ENCODE measurements at places on chromosomes 6 and 20.

- DNase-seq, result no peak
Observed at GRCh38 chr20:32871627-32872160, 13.0 kb downstream of the EFCAB8 start.

DNA sequence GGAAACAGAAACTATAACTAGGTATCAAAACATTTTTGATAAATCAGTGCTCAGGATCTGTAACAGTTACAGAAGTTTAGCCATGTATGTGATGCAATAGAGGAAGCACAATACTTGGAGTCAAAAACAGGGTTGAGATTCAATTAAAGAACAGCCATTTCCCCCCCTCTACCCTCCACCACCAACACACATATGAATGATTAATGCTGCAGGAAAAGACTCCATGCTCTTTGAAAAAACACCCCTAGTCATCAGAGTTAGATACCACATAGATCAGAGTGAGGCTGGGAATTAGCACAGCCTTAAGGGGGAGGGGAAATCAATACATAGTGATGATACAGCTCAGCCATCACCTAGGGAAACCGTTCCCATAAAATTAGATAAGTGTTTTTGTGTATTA lies 108.9 kb upstream of the EMILIN3 start:
- no peak for DNase-seq

DNA sequence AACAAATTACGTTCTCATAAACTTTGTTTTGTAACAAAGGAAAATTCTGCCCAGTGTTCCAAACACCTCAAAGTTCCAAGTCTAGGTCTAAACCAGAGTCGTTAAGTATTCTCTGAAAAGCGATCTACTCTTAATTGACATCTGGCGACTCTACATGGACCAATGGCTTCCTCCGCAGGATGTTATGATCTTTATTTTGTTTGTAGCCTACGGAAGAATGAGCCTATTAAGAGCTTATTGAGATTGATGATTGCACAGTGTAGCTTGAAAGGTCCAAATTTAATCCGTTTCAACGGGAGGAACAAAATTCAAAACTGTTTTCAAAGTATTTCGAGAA lies 61.1 kb downstream of the FAM217A start:
- peak; percentile 59 for DNase-seq

DNA sequence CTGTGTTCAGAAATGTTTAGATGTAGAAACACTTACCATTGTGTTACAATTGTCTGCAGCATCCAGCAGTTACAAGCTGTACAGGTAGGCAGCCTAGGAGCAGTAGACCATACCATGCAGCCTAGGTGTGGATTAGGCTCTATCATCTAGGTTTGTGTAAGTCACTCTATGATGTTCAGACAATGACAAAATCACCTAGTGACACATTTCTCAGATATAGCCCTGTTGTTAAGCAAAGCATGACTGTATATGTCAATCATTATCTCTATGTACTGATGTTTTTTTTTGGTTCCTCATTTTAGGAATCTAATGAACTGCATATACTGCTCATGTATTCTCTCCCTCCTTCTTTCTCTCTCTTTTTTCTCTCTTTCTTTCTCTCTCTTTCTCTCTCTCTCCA lies 22.2 kb downstream of the CST8 start:
- no peak for DNase-seq

- no peak for DNase-seq
Observed at GRCh38 chr20:2396241-2396814, 15.6 kb downstream of the TGM6 start.

DNA sequence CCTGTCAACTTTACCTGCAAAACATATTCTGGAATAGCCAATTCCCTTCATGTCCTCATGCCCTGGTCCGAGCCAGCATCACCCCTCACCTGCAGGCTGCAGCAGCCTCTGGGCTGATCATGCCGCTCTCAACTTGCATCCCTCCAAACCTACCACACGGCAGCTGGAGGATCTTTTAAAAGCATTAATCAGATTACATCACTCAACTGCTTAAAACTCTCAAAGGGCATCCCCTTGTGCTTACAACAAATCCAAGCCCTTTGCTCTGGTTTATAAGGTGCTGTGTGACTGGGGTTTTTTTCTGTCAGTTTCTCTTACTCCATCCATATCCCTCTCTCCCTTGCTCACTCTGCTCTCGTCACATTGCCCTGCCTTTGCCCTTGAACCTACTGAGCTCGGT lies 24.0 kb downstream of the CD40 start:
- no peak for DNase-seq

DNA sequence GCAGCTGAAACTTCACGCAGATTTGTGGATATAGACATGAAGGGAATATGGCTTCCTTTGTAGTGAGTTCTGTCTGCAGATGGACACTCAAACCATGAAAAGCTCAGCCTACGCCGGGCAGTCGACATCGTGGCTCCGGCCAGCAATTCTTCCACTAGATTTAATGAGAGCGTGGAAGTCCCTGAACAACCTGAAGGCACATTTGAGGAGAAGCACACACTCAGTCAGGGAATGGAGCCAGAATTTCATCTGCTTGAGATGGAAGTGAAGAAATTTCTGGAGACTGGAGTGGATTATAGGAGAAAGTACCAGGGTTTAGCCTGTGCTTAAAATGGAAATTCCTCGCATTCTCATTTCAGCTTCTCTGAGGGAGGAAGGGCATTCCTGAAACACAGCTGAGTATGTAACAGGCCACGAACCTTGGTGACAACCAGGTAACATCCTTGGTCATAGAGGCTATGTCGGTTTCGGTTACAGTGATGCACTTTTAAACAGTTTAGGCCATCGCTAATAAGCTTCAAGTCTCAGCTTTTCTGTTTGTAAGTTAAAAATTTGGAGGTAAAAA lies 80.5 kb upstream of the AGPAT4 start:
- no peak for DNase-seq

- DNase-seq, result no peak
Observed at GRCh38 chr6:132498638-132499037, 14.3 kb downstream of the STX7 start.

DNA sequence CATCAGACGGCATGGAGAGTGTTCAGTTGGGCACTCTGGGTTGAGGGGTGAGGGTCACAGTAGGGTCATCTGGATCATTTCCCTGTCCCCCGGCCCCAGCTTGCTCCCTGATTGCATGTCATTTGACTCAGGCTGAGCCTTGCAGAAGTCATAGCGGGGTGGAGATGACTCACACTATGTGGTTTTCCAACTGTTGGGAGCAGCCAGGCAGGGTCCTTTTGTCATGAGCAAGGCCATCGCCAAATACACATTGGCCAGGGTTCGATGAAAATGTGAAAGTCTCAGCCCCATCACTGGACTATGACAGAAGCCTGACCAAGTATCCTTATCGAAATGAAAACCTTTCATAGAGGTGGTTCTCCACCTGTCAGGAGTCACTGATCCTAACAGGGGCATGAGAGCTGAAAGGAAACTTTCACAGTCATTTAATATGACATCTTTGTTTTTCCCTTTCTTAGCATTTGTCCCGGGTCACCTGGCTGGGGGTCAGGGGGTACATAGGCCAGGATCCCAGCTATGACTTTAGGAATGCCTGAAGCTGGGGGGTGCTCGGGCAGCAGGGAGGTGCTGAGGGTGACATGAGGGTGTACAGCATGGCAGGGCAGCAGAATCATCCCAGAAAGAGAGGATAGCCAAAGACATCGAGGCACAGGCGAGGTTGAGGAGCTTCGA lies 70.2 kb upstream of the CD93 start:
- DNase-seq, result no peak

GRCh38 chr6:5904532-5904931 lies 102.2 kb downstream of the NRN1 start:
- no peak for DNase-seq

- DNase-seq, result no peak
Observed at GRCh38 chr6:109834595-109835437, 143.3 kb upstream of the GPR6 start.

GRCh38 chr6:148998704-148999103 lies 251.9 kb downstream of the UST start:
- no peak for DNase-seq

GRCh38 chr20:48849779-48850178 lies 22.0 kb upstream of the PREX1 start:
- no peak for DNase-seq

DNA sequence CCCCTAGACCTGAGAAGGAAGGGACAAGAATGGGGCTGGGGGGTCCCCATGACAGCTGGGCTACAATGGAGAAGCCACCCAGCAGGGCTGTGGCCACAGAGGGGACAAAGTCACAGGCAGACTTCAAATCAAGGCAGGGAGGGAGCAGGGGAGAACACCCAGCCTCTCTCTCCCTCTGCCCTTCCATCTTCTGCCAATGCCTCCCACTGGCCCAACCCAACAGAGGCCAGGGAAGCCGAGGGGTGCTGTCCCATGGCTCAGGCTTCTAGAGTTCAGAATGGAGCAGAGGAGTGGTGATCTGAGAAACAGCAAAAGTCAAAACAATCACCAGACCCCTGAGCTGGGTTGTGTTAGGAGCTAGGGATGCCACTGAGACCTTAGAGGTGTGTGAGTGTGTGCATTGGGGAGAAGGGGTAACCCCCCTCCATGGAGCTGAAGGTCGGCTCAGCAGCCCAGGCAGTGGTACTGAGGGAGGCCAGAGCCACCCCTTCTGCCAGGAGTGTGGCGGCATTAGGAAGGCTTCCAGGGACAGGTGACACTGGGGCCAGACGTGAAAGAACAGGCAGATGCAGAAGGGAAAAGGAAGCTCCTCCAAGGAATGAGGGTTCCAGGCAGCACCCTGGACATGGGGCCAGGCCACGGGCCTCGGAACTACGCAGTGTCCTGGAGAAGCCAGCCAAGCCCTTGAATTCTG lies 12.0 kb downstream of the GLP1R start:
- no peak for DNase-seq

DNA sequence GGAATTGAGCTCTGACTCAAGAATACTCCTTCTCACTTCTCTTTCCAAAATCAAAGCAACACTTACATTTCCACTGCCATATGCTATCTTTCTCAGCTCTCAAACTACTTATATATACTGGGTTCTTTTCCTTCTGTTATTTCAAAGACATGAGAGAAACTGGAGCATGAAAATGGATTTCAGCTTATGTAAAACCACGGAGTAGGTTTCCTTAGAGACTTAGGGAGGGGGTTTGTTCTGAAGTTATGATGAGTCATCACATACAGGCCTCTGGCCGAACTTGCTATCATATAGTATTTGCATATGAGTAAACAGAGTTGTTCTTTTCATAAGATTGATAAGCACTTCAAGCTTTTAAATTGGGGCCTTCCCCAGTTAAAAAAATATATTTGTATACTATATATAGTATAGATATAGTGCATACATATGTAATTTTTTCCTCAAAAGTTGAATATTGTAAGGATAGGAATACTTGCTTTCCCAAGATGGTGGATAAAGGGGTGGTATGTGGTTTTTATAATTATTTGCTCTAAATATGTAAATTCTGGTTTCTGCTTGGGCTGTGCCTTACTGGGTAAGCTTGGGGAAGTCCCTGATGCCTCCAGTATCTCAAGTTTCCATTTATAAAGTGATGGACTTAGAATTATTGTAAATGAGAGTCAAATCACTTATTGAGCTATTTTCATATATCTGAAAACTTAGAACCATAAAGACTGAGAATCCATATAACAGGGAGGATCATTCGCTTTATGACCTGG lies 273.9 kb downstream of the RFPL4B start:
- DNase-seq, result no peak

DNA sequence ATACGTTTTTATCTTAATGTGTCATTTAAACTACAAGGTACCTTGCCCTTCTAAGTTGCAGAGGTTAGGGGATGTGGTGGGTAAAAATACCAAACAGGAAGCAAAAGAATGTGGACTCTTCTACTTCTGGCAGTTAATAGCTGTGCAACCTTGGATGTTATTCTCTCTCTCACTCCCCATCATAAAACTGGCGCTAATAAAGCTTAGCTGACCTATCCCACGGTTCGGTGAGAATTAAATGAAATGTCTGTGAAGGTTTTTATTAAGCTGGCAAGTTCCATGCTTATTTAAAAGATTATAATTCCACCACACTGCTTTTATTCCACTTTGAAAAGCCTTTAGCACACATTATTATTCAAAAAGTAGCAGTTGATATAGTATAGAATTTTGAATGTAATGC lies 127.8 kb upstream of the SLC22A23 start:
- DNase-seq, result no peak

- no peak for DNase-seq
Observed at GRCh38 chr6:5085648-5086293, 630 bp downstream of the PPP1R3G start.

- no peak for DNase-seq
Observed at GRCh38 chr6:127267646-127268625, 1.3 kb downstream of the RNF146 start.

DNA sequence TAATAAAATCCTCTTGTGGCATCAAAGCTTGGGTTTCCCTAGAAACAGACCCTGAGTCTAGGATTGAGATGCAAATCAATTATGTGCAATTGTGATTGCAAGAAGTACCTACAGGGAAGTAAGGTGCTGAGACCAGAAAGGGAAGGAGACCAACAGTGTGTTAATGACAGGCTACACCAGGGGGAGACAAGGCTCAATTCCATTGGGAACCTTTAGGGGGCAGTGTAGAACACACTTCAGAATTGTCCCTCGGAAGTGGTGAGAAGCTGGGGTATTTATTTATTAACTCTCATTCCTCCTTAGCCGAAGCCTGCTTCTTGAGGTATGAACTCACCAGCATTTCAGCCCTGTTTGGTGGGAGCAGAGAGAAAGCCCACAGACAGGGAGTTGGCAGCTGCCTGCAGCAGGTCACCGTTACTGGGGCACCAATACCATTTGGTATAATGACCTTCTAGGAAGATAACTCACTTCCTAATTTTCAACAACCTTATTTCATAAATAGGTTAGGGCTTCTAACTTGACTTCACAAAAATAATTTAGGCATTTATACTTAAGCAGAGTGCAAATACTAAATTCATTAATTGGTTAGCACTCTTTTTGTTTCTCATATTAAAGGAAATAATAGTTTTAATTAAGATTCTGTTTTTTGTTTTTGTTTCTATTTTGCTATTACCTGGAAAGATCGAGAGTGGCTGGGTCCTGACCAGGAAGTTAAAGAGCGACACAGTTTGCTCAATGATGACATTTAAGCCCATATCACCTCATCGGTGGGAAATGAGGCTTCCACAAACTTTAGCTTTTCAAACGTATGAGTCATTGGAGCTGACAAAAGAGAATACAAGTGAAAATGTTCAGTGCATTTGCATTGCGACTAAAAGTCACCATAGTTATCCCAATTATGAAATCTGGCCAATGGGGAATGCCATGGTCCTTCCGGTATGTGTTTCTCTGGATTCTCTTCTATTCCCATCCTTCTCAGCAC lies 94.8 kb downstream of the BTBD3 start:
- DNase-seq, result peak; percentile 81

GRCh38 chr6:16803294-16804200 lies 42.3 kb upstream of the ATXN1 start:
- DNase-seq, result no peak

- DNase-seq, result no peak
Observed at GRCh38 chr6:113830140-113830539, 27.0 kb upstream of the MARCKS start.

DNA sequence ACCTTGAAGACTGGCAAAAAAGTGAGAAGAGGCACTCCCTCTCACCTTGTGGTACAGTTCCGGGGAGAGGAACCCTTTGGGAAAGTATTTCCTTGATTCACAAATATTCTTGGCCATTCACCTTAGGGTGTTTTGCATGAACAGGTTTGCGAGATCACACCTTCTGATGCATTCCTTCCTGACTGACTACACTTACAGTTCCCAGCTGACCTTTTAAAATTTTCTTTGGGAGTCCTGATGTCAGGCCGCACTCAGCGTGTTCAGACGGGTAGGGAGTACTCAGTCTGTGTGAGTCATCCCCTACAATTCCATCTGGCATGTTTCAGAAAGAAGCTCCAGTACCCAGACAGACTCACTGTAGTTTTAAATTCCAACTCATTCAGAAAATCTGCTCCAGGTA lies 1.7 kb downstream of the ADGRF4 start:
- DNase-seq, result no peak

- peak; percentile 36 for DNase-seq
Observed at GRCh38 chr6:4059115-4059777, 19.7 kb downstream of the FAM217A start.

Measured in KG1 (cell line).